Retina (tissue), 1 donor: ENCODE measurements at places on chromosomes 7 and 10.

DNA sequence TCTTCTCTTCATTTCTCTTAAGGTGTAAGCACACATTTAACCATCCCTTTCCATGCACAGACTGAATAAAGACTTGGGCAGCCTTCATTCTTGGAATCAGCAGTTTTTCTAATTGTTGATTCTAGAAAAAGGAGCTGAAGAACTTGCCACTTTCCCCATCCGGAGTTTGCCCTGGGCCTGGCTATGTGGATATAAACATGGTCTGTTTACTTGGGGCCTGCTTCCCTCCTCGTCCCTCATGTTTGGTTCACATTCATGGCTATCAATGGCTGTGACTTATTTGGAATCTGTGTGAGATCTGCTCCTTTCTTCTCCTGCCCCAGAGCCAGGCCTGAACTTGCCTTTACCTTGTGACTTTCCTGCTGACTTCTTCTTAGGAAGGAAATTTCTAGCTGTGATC lies 199.3 kb downstream of the LRMDA start:
- no peak for DNase-seq

DNA sequence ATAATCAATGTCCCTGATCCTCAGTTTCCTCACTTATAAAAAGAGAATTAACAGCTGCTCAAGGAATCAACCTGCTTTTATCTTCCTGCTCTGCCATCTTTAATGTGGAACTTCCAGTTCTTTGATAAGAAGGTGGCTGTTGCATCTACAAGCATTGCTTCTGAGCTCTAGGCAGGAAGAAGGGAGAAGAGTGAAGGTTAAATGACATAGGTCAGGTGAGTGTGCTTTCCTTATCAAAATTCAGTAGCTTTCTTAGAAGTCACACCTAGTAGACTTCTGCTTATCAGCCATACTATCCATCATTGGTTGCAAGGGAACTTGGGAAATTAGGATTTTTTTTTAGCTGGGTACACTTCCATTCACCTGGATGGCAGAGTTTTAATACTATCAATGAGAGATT lies 24.0 kb upstream of the KIF20B start:
- no peak for DNase-seq

GRCh38 chr7:120981888-120982615 lies 6.5 kb upstream of the CPED1 start:
- no peak for DNase-seq

DNA sequence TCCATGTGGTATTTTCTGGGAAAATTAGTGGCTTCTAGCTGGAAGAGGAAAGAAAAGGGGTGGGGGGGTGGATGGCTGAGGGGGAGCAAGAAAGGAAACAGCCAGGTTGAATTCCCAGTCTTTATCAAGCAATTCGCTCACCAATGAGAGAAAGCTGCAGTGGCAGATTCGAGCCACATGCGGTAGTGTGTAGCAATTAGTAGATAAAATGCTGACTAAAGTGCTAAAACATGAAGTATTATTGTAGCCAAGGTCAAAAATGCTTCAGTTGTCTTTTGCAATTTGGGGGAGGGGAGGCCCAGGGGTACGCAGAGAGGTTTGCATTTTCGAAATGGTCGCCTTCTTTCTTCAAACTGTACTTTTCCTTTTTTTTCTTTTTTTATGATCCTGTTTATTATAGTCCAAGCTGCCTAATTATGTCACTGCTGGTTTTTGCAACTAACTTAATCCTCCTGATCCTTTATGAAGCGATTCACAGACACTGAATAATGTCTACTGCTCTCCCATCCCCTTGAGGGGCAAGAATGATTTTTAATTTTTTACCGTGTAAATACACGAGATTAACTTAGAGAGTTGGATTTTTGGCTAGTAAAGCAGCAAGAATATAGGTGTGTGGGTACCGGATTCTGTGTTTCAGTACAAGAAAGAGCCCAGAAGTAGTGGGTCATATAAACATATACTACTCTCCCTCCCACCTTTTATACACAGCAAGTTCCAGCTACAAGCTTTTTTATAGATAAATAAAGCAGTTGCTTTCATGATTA lies 3.6 kb upstream of the ARID5B start:
- peak; percentile 63 for DNase-seq

- DNase-seq = no peak
Observed at GRCh38 chr7:82419200-82419599, 24.4 kb downstream of the CACNA2D1 start.

- no peak for DNase-seq
Observed at GRCh38 chr7:41107938-41108448, 594.9 kb downstream of the INHBA start.

DNA sequence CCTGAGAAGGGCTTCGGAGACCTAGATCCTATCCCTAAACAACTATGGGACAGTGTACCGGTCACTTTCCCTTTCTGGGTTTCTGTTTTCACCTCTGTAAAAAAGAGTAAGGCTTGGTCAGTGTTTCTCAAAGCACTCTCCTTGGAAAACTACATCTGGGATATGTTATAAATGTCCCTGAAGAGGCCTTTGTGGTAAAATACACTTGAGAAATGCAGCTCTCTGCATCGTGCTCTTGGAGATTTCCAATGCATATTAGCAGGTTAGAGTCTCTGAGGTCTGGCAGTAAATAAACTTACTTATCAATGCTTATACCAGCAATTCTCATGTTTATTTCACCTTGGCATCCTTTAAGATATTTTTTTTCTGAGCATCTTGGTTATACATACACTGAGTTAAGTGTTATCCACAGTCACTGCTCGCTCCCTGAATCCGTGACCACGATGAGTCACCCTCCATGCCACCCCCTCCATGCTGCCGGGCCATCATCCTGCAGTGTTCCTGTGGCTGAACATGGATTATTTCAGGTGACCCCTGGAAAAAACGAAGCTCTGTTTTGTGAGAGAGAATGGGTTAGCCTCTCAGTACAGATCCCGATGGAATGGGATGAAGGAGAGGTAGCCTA lies 3.3 kb upstream of the TBXAS1 start:
- DNase-seq = no peak

DNA sequence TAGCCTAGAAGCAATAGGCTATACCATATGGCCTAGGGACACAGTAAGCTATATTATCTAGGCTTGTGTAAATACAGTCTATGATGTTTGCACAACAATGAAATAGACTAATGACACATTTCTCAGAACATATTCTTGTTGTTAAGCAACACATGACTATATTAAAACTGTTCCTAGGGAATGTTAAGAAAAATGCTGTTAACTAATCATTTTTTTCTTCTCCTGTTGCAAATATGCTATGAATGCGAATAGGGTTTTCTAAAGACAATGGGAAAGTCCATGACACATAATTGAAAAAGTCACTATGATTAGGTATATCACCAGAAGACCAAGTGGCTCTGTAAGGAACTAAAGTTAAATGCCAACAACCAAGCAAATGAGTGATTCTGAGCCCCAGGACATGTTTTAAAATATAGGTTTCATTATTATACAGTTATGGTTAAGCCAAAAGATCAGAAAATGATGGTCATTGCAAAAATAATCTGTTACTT lies 454.0 kb upstream of the SORCS1 start:
- no peak for DNase-seq
